Activated CD4-positive, CD25-positive, alpha-beta regulatory T cell (primary cell): ENCODE measurements at places on chromosomes 13 and 19.

DNA sequence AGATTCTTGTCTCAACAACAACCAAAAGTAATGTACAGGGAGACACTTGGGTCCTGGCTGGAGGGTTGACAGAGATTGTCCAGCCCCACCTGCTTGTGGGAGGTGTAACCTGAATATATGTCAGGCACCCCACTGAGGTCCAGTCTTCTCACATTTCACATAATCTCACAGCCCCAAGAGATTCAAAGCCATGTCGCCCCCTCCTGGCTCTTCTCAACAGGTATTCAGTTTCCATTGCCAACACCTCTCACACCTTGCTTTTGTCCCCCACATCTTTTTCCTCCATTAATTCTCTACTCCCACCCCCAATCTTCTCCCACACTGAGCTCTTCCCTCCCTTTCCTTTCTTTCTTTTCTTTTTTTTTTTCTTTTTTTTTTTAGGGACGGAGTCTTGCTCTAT, 11.2 kb downstream of the UNC13A start:
- no peak for DNase-seq

- DNase-seq: no peak
Measured at GRCh38 chr19:54029301-54029700, 34.4 kb downstream of the VSTM1 start.

GRCh38 chr13:33182729-33183128, 102.8 kb downstream of the STARD13 start:
- DNase-seq: no peak

- DNase-seq: no peak
Measured at GRCh38 chr13:102203718-102204117, 198.1 kb downstream of the FGF14 start.

DNA sequence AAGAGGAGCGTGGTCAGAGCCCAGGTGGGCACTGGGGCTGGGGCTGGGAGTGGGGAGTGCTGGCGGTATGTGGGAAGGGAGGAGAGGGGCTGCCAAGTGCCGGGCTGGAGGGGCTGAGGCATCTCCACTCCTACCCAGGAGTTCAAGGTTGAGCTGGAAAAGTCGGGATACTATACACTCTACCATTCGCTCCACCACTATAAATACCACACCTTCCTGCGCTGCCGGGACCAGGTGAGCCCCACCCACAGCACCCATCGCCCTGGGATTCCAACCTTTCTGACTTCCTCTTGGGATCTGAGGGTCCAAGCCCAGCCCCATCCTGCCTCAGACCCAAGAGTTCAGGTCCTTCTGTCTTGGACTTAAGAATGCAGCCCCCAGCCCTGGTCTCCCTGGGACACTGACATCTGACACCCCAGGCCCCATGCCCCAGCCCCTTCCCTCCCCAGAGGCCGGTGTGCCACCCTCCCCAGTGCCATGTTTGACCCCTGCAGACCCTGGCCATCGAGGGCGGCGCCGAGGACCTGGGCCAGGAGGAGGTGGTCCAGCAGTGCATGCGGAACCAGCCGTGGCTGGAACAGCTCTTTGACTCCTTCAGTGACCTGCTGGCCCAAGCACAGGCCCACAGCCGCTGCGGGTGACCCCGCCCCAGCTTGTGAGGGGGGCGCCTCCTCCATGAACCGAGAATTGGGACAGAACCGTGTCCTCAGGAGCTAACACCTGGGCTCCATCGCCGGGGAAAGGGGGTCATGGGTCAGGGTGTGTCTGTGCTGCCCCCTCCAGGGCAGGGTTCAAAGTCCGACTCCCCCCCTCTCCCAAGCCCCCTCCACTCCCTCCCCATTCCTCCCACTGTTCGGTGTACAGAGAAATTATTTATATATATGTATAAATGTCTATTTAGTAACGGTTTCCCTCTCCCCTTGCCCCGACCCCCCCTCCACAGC, 14.7 kb downstream of the RRAS start:
- no peak for DNase-seq

GRCh38 chr13:35179494-35179893, 237.4 kb downstream of the NBEA start:
- DNase-seq: no peak

DNA sequence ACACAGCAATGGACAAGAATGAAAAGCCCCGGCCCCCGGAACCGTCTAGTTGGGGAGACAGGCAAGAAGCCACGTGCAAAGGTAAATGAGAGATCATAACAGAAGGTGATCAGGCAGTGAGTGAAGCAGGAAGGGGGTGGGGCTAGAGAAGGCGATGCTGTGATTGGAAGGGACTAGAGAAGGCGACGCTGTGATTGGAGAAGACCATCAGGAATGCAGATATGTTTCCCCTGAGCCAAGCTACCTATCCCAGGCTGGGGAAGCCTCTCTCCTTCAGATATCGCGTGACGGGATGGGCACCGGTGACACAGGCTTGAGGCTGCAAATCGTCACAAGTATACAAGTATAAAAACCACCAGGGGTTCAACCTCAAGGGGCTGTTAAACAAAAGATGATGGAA, 21.8 kb downstream of the DCAF15 start:
- no peak for DNase-seq

DNA sequence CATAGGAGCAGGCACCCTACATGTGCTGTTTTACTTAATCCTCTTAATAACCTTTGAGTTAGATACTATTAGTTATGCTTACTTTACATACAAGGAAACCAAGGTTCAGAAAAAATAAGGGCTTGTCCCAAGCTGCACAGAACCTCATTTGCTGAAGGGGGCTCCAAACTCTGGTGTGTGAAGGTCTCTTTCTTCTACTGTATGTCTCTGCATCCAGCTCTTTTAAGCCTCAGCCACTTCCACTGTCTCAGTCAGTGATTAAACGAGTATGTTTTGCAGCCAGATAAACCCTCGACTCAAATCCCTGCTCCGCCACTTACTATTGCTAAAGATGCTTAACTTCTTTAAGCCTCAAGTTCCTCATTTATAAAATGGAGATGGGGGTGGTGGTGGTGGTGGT, 112.4 kb upstream of the WASF3 start:
- no peak for DNase-seq

GRCh38 chr19:16561382-16561781, 10.8 kb downstream of the SLC35E1 start:
- DNase-seq: no peak

GRCh38 chr19:44202470-44202869, 9.9 kb upstream of the ZNF227 start:
- DNase-seq: no peak

DNA sequence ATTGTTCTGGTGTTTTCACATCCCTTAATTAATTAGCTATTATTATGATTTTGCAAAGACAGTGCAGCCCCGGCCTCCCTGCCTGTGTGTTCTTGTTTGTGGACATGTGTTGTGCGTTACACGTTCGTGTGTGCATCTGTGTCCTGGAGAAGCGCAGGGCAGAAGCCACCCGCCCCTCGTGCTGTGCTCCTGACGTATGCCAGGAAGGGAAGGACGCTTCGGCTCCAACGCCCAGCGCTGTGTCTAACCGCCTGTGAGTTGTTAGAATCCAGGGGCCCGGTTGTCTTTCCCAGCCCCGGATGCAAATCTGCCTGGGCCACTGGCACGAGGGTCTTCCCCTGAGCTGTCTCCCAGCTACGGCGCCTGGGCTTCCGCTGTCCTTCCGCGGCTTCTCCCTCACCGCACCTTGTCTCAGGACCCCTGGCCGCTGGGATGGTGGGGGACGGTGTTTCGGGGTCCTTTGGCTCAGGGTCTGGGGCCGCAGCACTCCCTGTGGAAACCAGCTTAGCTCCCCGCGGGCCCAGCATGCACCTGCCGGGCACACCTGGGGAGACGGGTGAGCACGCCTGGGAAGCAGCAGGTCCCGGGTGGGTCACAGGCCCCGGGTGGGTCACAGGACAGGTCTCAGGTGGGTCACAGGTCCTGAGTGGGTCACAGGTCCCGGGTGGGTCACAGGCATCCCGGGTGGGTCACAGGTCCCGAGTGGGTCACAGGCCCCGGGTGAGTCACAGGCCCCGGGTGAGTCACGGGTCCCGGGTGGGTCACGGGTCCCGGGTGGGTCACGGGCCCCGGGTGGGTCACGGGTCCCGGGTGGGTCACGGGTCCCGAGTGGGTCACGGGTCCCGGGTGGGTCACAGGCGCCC, 51.5 kb downstream of the GAS6 start:
- DNase-seq: no peak

GRCh38 chr19:1168572-1169410, 5.3 kb downstream of the SBNO2 start:
- no peak for DNase-seq

- no peak for DNase-seq
Measured at GRCh38 chr13:96680898-96681297, 313.4 kb downstream of the OXGR1 start.

- no peak for DNase-seq
Measured at GRCh38 chr19:43752287-43752875, 2.4 kb downstream of the SMG9 start.

DNA sequence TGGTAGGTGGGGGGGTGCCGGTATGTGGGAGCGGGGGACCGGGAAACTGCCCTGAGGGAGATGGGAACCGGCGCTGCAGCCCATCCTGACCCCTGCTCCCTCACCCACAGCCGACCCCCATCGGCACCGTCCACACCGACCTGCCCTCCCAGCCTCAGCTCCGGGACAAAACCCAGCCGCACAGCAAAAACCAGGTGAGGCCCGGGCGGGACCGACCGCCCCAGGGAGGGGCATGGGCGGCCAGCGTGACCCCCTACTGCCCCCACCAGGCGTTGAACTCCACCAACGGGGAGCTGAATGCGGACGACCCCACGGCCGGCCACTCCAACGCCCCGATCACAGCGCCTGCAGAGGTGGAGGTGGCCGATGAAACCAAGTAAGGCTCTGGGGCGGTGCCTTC, 35.9 kb downstream of the BTBD2 start:
- DNase-seq: no peak

- DNase-seq: peak; percentile 52
Measured at GRCh38 chr19:48152551-48152950, 17.6 kb downstream of the LIG1 start.

DNA sequence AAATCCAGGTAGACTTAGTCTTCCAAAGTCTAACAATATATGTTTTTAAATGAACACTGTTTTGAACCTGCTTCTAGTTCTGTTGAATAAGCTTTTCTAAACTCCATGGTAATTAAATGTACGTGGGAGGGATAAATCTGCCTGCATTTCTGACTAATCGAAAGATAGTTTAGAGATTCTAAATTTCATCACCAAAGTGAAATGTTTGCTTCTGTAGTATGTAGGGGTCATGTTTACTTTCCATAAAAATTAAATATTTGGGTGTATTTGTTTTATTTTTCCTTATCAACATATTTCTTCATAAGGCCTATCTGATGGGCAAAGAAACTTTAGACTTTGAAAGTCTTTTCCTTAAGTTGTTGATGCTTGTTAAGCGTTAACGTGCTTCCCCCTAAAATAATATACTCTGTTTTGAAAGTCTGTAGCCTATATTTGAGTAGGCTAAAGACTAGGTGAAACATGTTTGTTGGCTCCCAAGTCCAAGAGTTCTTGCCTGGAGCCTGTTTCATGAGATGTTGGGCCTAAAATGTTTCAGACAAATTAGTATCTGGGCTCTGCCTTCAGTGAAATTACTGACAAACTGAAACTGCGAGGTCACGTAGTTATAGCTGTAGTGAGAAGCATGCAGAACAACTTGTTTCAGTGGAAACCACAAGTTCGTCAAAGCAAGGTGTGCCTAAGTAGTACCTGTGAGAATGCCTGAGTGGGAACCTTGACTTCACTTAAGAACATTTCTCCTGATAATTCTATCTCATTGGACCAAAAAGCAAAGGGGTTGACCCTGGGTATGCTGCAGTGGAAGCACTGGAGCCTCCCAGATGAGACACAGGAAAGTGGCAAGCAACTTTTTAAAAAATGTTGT, 126.2 kb downstream of the LMO7 start:
- DNase-seq: no peak

DNA sequence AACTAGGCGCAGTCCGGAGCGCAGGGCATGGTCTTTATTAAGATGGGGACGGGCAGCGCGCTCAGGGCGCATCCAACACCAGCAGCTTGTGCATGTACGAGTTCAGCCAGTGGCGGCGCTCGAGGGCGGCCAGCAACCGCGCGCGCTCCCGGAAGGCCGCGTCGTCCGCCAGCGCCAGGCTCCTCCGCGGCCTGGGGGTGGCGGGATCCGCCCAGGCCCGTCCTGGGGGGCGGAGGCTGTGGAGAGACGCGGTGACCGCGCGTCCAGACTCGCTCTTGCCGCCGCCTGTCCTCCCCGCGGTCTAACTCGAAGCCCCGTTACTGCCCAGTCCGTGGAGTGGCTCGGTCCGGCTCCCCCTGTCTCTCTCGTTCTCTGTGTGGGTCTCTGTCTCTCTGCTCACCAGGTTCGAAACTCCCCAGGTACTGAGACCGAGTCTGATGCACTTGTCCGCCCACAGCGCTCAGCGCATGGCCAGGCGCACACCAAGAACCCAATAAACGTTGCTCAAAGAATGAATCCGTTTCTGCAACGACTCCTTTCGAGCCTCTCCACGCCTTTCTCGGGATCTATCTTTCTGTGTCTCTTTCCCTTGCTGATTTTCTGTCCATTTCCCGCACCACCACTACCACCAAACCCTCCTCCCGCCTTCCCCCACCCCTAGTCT, 702 bp downstream of the PTH2 start:
- no peak for DNase-seq

GRCh38 chr19:30450100-30450499, 77.9 kb downstream of the ZNF536 start:
- DNase-seq: no peak

- DNase-seq: no peak
Measured at GRCh38 chr19:6038634-6039405, 60.9 kb upstream of the RANBP3 start.

DNA sequence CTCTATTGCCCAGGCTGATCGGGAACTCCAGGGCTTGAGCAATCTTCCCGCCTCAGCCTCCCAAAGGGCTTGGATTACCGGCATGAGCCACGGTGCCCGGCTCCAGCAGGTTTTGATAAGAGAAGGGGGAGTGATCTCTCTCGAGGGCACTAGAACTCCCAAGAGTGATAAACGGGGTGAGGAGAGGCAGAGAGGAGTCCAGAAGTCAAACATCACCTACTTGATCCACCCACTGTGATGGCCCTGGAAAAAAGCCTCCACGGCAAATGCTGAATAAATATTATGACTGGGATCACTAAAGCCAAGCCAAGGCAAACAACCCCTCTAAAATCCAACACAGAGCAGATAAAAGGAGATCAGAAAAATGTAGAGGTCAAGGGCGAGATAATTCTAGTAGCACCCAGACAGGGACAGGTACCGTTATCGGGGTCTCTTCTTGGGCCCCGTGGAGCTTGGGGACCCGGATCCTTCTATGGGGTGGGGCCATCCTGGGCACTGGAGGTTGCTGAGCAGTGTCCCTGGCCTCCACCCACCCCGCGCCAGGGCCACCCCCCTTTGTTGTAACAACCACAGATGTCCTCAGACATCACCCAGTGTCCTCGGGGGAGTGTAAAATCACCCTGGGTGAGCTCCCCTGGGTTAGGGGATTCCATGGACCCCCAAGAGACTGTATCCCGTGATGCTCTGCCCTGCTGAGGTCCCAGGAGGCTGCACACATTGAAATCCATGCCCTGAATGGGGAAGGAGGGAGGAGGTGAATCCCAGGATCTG, 3.7 kb upstream of the CREB3L3 start:
- no peak for DNase-seq

- DNase-seq: no peak
Measured at GRCh38 chr13:38180126-38180525, 169.5 kb upstream of the UFM1 start.
